ENCODE measurements at places on chromosomes 3 and 15. TPM values are rescaled to one million over a fixed set of nuclear protein-coding genes. Genes with fewer than 3 reads are reported as not detected.
A peak's percentile ranks its signal among the peaks of the same experiment; 100 is the strongest.

DNA sequence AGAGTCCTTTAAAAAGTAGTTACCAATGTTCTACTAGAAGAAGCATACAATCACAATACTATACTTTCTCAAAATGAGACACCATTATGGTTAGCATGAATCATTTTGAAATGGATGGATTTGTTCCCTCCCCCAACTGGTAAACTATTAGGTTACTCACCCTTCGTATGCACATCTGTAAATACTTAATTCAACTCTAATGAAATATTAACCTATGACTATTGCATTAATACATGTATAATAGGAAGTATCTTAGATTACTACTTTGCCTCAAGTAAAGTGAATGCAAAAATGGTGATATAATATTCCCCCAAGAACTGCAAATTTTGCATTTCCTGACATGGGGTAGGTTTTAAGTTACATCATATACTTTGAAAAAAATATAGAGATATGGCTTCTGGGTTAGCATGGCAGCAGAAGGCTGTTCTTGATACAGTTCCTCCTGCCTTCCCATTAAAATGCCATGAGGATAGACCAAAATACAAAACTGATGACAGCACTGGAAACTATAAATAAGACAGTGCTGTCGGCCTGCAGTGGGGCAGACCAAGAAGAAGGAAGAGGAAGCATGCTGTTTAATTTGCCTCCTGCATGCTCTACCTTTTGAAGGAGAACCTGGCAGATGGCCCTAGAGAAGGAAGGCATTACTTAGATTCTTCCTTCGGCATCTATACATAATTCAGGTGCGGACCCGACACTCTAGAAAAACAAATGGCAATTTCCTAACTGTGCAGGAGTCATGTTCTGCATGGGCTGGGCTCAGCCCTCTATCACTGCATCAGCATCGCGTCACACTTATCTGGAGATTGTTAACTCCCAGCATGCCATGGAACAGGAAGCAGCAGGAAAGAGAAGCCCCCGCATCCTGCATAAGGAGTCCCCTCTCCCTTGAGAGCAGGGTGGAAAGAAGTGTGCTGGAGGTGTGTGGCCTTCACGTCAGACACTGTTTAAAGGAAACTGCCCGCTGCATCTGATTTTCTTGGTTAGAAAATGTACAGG lies 41.8 kb upstream of the NEO1 start:
- no peak for DNase-seq

Gene C3orf85
- total RNA-seq = not detected

Gene SPESP1
- not detected for total RNA-seq

DNA sequence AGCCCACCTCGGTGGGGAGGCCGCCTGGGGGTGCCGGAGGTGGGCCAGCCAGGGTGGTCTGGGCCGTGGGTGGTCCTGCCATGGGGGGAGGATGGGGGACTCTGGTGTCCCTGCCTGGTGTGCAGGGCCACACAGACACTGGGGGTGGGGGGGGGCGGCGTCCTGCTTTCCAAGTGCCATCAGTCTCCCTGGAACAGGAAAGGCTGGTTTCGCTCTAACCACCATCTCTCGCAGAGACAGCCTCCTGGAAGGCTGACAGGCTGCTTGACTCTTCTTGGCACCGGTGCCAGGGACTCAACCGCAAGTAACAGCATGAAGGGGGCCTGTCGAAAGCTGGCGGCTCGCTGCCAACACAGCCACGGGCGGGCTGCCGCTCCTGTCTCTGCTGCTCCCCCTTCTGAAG lies 40.3 kb downstream of the RGMA start:
- peak; percentile 48 for DNase-seq

Gene ADGRG7
- total RNA-seq = not detected

DNA sequence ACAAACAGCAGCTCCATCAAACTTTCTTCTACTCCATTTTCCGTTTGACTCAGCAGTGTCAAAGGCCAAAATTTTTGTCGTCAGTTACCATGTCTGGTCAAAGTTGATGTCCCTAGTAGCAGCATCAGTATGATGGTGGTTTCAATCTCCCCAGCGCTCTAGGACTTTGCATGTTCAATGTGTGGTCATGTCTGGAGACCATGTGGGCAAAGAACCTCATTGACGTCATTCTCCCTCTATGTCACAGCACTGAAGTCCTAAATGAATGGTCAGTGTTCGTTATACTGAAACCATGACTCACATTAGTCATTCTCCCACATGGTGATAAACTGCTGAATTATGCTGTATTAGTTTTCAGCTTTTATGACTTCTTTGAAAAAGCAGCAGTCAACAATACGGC lies 23.2 kb downstream of the SHC4 start:
- DNase-seq = peak; percentile 54

DNA sequence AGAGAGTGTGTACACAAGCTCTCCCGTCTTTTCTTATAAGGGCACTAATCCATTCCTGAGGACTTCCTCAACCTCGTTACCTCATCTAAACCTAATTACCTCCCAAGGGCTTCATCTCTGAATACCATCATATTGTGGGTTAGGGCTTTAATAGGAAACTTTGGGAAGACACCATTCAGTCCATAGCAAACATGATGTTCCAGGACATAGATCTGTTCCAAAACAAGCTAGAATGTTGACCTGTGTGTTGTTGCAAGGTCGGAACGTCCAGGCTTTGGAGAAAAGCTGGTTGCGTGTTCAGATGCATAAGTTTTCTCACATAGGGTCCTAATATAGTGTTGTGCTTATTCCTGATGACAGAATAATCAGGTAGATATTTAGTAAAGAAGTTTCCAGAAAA lies 9.7 kb upstream of the TMEM87A start:
- no peak for DNase-seq

Gene ABI3BP
- total RNA-seq = 0.64 TPM
